ENCODE measurements at places on chromosomes 13 and 19.

- no peak for ATAC-seq
Measured at GRCh38 chr13:60120617-60121336, 43.0 kb downstream of the DIAPH3 start.

- ATAC-seq, result no peak
Measured at GRCh38 chr19:51009061-51009891, 7.9 kb upstream of the KLK8 start.

DNA sequence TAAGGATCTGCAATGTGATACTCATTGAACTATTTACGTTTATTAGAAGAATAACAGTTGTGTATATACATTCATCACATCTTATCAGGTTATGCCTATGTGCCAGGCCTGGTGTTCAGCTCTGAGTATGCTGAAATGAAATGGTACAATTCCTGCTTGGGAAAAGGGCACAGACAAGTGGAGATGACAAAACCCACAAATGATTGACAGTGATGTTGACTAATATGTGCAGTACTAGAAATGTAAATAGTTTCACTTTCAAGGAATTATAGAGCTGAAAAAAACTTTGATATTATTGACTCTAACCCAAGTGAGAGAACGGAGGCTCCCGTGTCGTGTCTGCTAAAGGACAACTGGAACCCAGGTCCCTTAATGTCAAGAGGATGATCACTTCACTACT is 386.8 kb upstream of the DACH1 start:
- no peak for ATAC-seq

GRCh38 chr13:44397766-44398223 is 24.2 kb downstream of the SERP2 start:
- no peak for ATAC-seq

DNA sequence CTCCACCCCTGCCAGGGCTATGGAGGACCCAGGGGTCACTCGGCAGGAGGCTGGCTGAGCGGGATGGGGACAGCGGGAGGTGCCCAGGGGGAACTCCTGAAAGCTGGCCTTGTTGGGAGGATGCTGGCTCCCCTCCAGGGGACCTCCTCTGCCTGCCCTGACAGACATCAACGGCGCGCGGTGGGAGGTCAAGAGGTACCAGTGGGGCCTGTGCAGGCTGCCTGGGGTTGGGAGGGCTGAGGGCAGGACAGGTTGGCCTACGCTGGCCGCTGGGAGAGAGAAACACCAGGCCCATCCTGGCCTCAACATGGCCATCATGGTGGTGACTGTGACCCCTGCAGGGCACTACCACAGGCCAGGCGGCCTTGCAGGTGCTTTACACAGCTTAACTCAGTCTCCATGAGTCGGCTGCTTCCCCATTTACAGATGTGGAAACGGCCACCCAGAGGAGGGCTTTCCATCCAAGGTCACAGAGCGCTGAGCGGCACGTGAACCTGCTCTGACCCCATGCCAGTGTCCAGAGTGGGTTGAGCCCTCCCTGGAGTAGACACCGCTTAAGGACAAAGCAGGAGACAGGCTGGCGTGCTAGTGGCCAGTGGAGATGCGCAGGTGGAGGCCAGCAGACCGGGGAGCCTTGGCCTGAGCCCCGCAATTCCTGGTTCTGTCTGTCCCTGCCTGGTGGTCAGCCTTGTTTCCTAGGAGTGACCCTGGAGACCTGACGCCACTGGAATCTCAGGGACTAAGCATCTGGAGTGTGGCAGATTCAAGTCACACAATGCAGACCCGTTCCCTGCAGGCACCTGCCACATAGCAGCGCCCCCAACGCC is 27.6 kb downstream of the CEBPG start:
- no peak for ATAC-seq

- ATAC-seq, result no peak
Measured at GRCh38 chr13:106558527-106558926, 9.4 kb downstream of the ARGLU1 start.
